Fibroblast of skin of right quadriceps (primary cell): ENCODE measurements at places on chromosomes 3 and 15.

- peak; percentile 12 for DNase-seq
Observed at GRCh38 chr3:32945136-32945535, 6.3 kb upstream of the CCR4 start.

DNA sequence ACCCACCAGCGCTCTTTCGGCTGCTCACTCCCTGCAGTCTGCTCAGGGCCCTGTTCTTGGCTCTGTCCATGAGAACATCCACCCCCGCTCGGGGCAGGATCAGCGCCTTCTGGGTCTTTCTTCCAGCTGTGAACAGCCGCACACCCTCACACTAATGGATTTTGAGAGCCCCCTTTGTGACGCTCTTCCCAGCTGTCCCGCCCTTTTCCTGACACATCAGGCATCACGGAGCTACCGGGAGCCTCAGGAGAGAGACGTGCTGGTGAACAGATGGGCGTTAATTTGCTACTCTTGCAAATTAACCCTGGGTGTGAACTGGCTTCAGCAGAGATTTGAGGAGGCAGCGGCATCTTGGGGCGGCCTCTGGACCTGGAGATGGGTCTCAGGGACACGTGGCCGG, 113.0 kb downstream of the TMEM266 start:
- no peak for DNase-seq

- no peak for DNase-seq
Observed at GRCh38 chr3:36297195-36297594, 83.1 kb upstream of the STAC start.

DNA sequence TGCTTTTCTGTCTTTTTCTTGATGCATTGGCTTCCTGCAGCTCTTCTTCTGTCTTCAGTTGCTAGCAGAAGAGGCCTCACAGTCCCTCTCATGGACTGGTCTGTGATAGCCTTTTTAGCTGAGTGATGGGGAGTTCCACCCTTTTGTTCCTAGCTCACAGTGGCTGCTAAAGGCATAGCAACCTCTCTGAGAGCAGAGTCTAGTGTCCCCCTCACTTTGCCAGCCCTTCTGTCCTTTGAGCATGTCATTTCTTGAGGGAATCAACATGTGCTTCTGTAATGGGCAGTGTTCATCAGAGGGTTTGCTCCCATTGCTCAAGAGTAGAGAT, 44.4 kb downstream of the GAP43 start:
- DNase-seq, result no peak

GRCh38 chr3:5205165-5205941, 17.8 kb downstream of the EDEM1 start:
- DNase-seq, result peak; percentile 44

GRCh38 chr15:91789136-91789535, 64.4 kb upstream of the SLCO3A1 start:
- no peak for DNase-seq

DNA sequence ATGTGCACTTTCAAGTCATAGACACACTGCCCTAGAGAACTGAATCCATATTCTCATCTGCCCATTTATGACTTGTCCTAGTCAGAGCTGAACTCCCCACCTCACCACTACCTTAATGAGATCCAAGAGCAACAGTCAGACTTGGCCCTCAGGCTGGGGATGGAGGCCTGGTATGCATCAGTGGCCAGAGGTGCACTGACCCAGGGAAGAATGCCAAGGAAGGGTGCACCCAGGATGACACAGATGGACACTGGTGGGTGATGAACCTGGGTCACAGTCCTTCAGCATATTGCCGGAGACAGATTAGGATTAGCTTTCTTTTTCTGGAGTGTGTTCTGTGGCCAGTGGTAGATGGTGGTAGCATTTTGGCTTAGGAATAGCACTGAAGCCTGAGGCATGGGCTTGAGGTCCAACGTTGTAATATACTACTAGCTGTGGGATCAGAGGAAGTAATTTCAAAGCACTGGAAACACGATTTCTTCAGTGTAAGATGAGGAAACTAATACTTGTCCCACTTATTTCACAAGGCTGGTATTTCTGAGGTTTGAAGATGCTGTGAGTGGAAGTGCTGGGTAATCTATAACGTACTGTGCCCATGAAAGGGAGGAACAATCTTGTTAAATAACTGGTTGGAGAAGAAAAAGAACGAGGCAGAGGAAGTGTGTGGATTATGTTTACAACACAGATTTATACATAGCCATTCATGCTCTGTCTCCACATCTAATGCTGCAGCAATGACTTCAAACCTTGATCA, 265.0 kb downstream of the THRB start:
- no peak for DNase-seq

GRCh38 chr15:92463826-92464225, 70.1 kb downstream of the ST8SIA2 start:
- peak; percentile 17 for DNase-seq

DNA sequence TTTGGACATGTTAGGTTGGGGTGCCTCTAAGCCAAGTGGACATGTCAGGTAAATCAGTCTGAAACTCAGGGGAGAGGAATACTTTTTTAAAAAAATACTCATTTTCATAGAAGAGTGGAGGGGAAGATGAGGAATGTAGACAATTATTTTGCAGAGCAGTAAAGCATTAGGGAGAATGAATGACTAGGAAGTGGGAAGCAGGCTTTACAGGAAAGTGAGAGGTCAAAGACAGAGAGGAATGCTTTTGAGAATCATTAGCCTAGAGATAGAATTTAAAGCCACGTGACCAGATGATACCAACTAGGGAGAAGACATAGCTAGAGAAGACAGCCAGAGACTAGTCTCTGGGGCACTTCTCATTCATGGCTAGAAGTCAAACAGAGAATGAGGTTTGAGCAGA, 91.0 kb downstream of the RAD18 start:
- peak; percentile 41 for DNase-seq

GRCh38 chr3:39250116-39250747, 29.6 kb downstream of the CX3CR1 start:
- peak; percentile 26 for DNase-seq

GRCh38 chr3:73418681-73419080, 206.1 kb downstream of the PDZRN3 start:
- no peak for DNase-seq

DNA sequence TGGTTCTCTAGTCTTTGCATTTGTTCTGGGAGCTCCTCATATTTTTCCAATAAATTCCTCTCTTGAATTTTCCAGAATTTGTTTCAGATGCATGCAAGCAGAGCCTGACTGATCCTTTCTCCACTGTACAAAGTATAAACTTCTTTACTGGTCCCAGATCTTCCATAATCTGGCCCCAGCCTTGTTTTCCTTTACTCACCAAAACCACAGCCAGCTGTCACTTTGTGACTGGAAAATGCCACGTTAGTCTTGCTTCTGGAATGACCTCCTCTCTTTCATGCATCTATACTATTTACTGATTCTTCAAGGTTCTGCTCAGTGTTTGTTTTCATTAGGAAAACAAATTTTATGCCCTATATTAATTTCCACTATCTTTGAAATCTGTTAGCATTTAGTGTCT, 60.4 kb upstream of the SPPL2A start:
- no peak for DNase-seq

DNA sequence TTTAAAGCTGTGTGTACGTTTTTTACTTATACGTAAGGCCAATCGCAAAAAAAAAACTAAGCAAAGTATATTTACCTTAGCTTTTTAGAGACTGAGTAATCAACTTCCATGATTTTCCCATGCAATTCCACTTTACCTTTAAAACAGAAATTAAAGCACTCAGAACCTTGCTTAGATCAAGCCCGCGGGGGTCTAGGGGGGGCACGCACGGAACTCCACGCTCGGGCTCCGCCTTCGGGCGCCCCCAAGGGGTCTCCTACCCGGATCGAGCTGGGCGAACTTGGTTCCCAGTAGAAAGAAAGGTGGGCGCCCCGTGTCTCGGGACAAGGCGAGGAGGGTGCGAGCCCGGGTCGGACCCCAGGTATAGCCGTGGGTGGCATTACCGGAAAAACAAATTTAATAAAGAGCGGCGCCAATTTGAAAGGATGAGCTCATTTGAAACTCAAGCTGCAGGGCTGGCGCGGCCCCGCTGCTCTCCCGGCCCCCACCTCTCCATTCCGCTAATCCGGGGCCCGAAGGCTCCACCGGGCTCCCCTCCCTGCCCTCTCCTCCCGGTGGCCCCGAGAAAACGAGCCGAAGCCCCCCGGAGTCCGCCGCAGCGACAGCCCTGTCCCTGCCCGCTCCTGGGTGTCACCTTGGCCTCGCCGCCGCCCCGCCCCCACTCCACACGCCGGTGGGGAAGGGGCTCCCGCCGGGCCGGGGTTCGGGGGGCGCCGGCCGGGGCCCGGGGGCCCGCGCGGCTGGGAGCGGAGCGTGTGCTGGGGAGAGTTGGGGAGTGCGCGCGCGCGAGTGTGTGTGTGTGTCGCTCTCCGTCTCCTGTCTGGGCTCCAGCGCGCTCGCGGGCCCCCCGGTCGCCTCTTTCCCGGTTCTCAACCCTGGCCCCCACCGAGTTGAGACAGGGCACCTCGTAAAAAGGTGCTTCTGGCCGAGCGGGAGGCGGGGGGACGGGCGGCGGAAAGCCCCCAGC, 1.5 kb downstream of the IGF2BP2 start:
- DNase-seq, result peak; percentile 44
